BJ (cell line): ENCODE measurements at places on chromosomes 3 and 15.

DNA sequence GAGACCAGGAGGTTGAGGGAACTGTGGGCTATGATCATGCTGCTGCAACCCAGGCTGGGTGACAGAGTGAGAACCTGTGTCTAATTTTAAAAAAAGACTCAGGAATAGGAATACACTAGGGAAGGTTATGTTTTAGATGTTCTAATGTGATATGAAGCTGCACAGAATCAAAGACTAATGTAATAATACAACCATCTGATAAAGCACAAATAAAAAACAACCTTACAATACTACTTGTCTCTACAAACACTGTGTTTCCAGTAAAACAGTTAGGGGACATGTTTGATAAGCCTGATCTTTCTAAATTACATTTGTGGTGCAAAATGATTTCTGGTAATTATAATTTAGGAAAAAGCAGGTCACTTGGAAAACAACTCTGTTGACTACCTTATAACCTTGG is 56.7 kb downstream of the RBMS3 start:
- DNase-seq = no peak

DNA sequence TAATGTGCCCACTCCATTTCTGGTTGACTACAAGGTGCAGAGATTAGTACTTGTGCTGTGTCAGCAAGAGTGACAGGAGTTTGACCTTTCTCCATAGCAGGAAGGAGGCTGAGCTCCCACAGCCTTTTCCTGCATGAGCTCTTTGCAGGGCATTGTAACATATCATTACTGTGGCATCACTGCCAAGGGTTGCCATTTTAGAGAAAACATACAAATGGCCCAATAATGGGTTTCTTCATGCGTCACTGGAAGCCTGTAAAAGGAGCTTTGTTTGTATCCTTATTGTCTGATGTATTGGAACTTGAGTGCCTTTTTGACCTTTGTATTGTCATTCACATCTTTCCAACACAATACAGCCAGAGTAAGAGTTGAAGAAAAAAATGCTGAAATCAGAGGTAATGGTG is 323.0 kb upstream of the CDIN1 start:
- DNase-seq = no peak

DNA sequence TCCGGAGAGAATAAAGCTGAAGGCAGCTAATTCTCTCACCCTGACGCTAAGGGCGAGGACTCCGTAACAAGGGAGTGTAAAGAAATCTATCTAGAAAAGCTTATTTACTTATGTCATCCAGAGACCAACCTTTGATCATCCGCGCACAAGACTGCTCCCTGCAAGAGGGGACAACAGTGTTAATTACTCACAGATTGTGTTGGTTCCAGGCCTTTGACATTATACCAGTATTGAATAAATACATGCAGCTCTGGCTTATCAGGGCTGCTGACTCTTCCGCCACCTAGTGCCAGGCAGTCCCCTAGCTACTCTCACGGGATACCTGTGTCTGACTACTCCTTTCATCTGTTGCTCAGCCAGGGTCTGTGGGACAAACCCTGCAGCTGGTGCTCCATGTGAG is 211.7 kb downstream of the DTWD1 start:
- no peak for DNase-seq

DNA sequence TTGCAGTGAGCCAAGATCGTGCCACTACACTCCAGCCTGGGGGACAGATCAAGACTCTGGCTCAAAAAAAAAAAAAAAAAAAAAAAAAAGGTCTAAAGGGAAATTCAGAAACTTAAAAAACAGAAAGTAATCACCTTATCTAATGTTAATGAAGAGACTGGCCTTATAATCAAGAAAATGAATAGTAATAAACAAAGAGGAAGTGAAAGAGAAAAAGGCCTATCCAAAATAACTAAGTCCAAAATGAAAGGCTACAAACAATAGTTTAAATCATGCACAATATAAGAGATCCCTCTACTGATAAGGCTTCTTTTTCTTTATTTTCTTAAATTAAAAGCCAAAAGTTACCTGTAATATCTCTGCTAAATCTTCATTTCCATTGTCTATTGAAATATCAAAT is 37.1 kb upstream of the HDC start:
- no peak for DNase-seq

GRCh38 chr3:42764561-42765295 is 8.3 kb downstream of the CCDC13 start:
- DNase-seq = no peak

DNA sequence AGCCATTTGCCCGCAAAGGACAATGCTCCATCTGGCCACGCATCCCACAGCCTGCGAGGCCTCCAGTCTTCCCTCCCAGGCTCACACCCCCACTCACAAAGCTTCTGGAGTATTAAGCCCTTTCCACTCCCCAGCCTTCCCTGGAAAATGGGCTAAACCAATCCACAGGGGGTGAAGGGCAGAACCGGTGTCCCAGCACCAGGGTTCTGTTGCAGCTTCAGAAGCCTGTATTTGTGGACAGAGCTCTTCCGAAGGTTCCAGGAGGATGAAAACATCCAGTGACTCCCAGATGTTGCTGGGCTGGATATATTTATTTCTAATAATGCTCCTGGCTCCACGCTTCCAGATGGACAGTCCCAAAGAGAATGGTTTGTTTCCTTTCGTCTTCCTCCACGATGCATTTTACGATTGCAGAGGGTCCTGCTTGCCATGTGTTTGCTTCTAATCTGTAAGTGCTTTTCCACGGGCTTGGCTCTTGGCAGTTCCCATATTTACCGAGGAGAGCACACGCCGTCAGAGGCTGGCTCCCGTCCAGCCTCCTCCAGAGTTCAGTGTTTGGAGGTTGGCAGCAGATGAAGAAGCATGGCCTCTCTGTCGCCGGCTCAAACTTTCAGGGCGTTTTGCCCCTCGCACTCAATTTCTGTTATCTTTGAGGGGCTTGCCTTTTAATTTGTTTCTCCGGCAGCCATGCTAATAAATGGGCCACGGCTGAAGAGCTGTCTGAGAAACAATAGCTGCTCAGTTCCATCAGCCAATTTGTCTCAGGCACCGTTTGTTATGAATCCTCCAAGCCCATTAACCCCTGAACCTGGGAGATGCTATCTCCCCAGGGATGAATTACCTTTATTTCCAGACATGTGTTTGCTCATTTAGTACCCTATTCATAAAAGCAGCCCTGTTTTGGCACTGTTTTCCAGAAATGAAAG is 367.9 kb upstream of the PROK2 start:
- no peak for DNase-seq

- no peak for DNase-seq
Observed at GRCh38 chr3:38086496-38086895, 47.5 kb downstream of the DLEC1 start.

- DNase-seq = no peak
Observed at GRCh38 chr15:65766422-65767263, 25.4 kb downstream of the DENND4A start.

DNA sequence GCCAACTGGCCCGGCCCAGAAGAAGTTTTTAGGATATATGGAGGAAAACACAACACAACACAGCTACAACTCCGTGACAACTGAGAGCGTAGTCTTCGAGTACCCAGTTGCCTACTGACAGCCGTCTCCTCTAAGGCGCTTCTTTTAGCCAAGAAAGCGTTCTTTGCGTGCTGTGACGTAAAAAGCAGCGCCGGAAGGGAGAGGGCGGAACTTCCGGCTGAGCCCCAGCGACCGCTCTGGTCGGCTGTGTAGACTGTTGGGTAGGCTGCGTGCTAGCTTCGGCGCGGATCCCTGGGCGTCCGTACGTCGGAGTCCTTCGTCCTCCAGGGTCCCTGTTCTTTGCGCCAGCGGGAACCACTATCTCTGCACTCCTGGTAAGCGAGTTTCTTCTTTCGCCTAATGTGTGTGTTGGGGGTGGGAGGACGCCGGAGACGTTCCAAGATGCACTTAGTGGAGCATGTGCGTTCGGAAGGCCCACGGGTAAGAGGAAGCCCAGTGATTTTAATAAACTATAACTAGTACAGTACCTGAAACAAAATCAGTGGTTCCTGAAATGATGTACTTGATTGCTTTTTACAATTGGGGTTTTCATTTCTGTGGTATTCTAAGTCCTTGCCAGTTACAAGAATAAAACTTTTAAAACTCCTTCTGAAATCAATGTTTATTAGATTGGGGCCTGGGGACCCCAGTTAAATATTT is at the start of gene TRMT10C:
TRMT10C (plus strand) TSS at position 239 of the 699 bp plus-strand sequence. CDS start 2,914 bp downstream, outside the sequence.
- DNase-seq = peak; percentile 62

GRCh38 chr3:151306168-151306810 is 10.3 kb downstream of the GPR87 start:
- no peak for DNase-seq

DNA sequence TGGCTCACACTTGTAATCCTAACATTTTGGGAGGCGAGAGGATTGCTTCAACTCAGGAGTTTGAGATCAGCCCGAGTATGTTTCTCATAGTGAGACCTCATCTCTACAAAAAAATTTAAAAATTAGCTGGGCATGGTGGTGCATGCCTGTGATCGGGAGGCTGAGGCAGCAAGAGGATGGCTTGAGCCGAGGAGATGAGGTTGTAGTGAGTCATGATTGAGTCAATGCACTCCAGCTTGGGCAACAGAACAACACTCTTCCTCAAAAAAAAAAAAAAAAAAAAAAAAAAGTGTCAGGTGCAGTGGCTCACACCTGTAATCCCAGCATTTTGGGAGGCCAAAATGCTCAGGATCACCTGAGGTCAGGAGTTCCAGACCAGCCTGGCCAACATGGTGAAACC is 2.4 kb downstream of the RPL39L start:
- no peak for DNase-seq

- no peak for DNase-seq
Observed at GRCh38 chr3:113963879-113964278, 16.1 kb downstream of the ZDHHC23 start.

- no peak for DNase-seq
Observed at GRCh38 chr3:71035886-71036285, 547.6 kb downstream of the FOXP1 start.

GRCh38 chr3:20604659-20605058 is 418.7 kb upstream of the SGO1 start:
- no peak for DNase-seq

GRCh38 chr3:155302481-155302880 is 9.0 kb upstream of the STRIT1 start:
- no peak for DNase-seq

DNA sequence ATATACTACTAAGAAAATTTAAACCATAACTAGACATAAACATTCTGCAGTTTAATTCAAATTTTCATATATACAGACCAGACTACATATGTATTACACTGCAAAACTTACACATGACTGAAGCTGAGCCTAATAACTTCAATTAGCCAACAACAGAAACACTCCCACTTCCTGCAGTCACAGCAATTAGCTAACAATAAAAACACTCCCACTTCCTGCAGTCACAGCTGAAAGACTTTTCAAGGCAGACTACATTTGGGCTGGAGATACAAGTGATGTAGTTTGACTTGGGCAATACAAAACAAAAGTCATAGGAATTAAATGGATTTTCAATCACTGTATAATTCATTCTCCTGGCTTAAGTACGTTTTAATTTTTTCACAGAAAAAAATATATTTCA is 10.3 kb downstream of the TM2D3 start:
- no peak for DNase-seq
